A549 (cell line): ENCODE measurements at places on chromosomes 6 and 20. TPM values are rescaled to one million over a fixed set of nuclear protein-coding genes. Genes with fewer than 3 reads are reported as not detected.

RIMS1 gene
- not detected in 3 replicates for polyA plus RNA-seq

RAD21L1 gene
- not detected in 3 replicates for polyA plus RNA-seq

HAO1 gene
- not detected in 3 replicates for polyA plus RNA-seq

EYA2 gene
- 4.2 to 5.3 TPM (median 4.5 TPM) in 3 replicates for polyA plus RNA-seq

TBC1D20 gene
- 24.5 to 28.0 TPM (median 27.7 TPM) in 3 replicates for polyA plus RNA-seq

BEND3 gene
- polyA plus RNA-seq, result 2.3 to 2.7 TPM (median 2.4 TPM) in 3 replicates

MANEA gene
- polyA plus RNA-seq, result 3.8 to 4.6 TPM (median 4.0 TPM) in 3 replicates

ATXN1 gene
- 2.2 to 3.1 TPM (median 2.9 TPM) in 3 replicates for polyA plus RNA-seq

- DNase-seq, result no peak
Observed at GRCh38 chr6:98847779-98848538, 13.6 kb downstream of the POU3F2 start.

- DNase-seq, result no peak
Observed at GRCh38 chr6:101434601-101435000, 41.1 kb downstream of the GRIK2 start.

DNA sequence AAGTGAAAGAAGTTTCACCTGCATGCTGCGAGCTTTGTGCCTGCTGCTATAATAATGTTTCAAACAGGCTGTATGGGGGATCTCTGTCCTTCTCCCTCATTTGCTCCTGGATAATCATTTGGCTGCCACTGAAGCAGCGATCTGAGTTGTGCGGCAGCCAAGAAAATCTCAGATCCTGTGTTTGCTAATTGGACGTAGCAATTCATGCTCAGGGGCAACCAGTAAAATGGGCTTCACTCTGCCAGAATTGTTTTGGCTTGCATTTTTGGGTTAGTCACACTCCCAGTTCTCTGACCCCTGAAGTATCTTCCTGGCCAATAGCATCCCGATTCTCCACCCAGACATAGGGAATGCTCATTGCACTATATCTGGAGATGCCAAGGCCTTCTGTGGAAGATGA lies 13.7 kb upstream of the STXBP5 start:
- DNase-seq, result no peak

- peak; percentile 32 for DNase-seq
Observed at GRCh38 chr6:10412461-10413261, 2.2 kb downstream of the TFAP2A start.

GRCh38 chr6:17497535-17498095 lies 102.5 kb upstream of the FAM8A1 start:
- no peak for DNase-seq

DNA sequence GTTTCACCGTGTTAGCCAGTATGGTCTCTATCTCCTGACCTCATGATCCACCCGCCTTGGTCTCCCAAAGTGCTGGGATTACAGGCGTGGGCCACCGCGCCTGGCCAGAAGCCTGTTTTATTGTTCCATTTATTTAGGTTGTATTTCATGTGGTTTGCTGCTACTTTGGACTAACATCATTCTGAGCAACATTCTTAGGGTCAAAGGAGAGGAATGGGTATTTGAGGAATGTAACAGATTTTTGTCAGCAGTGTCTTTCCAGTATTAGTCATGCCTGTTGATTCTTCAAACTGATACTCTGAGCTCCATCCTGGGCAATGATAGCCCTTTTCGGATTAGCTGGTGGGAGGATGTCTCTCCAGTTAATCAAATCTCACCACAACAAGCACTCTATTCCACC lies 213.0 kb upstream of the CITED2 start:
- no peak for DNase-seq

DNA sequence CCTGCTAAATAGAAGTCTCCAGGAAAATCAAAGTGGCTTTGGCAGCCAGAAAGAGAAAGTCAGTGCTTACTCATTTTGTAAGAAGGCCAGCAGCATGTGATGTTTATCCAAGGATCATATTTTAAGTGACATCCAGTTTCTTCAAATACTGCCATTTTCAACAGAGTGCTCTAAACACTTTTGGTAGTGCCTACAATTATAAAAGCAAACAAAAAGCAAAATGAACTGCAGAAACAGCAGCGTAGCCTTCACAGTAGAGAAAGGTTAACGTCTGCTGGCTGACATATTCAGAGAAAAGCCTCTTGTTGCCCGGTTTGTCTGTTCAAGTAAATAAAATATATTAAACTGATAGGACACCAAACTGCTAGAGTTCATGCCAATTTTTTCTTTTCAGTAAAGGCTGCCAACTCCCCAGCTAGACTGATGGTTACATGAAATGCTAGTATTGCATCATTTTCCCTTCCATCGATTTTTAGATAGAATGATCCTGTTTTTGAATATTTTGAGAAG lies 705.7 kb upstream of the SLC35B3 start:
- DNase-seq, result no peak

DNA sequence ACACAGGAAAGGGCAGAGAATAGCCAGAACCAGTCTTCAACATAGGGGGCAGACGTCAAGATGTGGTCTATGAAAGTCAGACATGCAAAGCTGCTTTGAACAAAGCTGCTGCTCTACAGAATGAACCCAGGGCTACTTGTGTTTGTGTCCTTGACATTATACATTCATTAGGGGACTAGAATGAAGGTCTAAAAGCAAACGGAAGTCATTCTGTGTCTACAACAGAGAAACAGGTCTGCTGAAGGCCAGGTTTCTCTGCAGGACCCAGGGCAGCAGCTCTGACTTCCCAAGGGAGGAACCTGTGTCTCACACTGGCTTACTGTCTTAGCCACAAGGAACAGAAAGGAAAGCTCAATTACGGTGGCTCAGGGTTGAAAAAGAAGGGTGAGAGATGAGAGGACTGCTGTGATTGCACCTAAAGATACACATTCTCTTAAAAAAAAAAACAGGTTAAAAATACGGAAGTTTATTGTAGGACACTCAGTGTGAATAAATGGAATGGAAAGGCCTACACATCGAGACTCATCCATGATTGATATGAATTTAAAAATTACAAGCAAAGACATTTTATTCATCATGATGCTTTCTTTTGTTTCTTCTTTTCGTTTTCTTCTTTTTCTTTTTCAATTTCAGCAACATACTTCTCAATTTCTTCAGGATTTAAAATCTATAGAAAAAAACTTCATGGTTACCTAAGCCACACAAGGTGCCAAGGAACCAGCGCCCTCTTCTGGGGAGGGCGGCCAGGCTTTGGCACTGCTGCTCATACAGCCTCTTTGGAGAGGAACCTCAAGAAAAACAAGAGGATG lies 6.7 kb downstream of the PSMA7 start:
- peak; percentile 73 for DNase-seq

GRCh38 chr6:109455437-109456110 lies at the start of gene MICAL1:
TSS of gene MICAL1 (minus strand) at chr6:109455772. CDS start at chr6:109454196, 1,576 bp downstream.
- DNase-seq, result peak; percentile 33

DNA sequence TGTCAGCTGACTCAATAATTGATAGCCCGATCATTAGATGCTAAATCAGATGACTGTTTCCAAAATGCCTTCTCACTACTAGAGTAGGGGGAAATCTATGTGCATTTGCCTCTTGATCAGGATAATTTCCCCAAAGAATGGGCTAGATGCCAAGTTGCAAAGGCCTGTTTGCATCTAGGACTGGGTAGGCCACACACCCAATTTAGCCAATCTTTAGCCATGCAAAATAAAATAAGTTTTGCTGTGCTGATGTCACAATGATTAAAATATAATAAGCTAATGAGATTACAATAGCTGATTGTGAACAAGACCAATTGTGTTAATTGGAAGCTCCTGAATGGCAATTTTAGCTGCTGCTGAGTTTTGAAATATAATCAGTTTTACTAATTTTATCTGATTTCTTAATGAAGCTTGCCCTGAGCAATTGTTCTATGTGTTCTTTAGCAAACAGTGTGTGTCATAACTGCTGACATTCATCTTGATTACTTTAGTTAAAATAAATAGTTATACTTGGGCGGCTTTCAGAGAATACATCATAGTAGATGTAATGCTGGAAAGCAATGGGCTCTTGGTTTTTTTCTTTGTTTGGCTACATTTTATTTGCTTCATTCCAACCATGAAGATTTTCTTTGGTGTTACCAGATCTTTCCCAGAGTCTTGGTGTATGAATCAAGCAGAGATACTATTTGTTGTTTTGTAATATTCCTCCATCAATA lies 973.2 kb upstream of the SLC35B3 start:
- DNase-seq, result no peak

- DNase-seq, result no peak
Observed at GRCh38 chr20:18020931-18021330, 36.8 kb downstream of the OVOL2 start.

- DNase-seq, result no peak
Observed at GRCh38 chr6:40520678-40521077, 66.5 kb downstream of the LRFN2 start.

DNA sequence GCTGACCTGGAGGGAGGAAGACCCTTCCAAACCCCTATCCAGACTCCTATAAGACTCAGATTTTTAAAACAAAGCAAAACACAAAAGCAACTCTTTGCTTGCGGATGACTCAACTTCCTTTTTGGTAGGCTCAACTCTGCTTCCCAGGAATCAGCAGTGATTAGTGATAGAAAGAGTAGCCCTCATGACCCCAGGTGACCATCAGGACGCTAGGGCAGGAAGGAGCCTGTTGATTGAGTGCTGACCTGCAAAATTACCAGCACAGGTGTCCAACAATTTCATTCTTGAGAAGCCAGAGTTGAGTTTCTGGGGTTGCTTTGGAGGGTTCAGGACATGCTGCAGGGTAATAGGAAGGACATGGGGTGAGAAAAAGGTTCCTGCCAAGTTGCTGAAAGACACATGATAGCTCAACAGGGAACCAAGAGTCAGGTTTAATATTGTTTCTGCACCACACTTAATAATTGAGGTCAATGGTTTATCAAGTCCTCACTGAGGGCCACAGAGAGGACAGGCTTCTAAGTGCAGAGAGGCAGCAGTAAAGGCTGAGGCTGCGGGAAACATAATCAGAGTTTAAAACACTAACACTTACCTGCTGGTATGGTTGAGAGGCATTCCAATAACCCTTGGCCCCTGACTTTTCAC lies 67.4 kb upstream of the BMP2 start:
- no peak for DNase-seq

DNA sequence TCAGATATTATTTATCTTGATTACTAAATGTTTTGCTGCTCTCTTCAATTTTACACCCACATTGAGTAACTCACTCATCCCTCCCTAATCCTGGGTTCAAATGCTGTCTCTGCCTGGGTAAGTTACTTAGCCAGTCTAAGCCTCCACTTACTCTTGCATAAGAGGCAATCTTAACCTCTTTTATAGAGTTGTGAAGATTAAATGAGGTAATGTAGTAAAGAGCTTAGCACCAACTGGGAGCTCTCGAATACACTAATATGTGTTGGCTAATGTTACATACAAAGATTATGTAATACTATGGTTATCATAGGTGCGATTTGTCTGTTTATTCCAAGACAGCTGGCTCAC lies 134.4 kb upstream of the STMND1 start:
- no peak for DNase-seq

DNA sequence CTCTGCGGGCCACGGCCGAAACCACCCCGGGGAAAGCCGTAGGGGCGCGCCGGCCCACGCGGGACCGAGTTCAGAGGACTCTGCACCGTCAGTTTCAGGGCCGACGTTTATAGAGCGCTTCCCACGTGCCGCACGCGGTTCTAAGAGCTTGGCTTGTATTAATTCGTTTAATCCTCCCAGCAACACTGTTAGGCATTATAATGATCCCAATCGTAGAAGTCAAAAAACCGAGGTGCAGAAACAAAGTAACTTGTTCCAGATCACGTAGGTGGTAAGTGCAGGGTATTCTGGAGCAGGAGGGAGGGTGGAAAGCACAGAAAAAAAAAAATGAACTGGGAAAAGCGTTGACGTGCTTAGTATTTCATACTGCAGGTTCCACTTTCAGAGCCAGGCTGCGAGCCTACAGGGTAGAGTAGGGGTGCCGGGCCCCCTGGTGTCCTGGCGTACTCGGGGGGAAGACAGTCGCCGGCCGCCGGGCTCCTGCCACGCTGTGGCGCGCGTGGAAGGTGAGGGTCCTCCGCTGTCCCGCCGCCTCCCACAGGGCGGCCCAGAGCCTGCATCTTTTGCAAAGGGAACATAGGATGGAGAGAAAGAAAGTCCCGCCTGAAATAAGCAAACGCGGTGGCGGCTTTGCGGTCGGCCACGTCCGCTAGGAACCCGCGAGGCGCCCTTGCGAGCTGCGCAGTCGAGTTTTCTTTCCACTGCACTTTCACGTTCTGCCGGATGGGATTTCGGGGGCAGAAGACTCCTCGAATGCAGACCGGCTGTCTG lies 10.2 kb upstream of the FOXF2 start:
- DNase-seq, result no peak

DNA sequence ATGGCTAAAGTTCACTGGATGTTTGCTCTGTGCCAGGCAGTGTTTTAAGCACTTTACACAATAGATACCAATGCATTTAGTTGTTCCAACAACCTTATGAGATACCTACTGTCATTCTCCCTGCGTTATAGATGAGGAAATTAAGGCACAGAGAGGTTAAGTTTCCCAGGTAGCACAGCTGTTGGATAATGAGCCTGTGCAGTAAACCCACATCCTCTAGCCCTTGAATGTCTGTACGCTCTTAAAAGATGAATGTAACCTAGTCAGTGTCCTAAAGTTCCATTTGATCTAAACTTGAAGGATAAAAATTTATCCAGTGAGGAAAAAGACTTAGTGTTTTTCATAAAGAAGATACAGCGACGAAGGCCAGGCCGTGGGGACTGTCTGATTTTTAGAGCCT lies 28.0 kb downstream of the HFE start:
- no peak for DNase-seq

- DNase-seq, result no peak
Observed at GRCh38 chr6:105894556-105894955, 191.6 kb upstream of the PRDM1 start.

GRCh38 chr6:105890521-105891244 lies 195.5 kb upstream of the PRDM1 start:
- DNase-seq, result no peak

DNA sequence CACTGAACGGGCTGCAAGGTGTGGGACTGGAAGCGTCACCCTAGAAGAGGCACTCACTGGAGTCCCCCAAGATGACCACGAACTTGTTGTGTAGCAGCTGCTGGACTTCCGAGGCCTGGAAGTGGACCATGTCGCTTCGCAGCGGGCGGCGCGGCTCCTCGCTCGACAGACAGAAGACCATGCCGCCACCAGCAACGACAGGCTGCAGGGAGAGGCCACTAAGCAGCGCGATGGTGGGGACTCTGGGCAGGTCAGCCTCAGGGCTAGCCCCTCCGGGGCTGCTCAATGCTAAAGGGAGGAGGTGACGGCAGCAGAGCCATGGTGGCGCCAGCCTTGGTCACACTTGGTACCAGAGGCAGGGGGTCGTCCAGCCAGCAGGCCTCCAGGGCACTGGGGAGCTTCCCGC lies 720 bp downstream of the PCED1A start:
- DNase-seq, result no peak

- no peak for DNase-seq
Observed at GRCh38 chr20:3380228-3381070, 27.0 kb downstream of the DNAAF9 start.

DNA sequence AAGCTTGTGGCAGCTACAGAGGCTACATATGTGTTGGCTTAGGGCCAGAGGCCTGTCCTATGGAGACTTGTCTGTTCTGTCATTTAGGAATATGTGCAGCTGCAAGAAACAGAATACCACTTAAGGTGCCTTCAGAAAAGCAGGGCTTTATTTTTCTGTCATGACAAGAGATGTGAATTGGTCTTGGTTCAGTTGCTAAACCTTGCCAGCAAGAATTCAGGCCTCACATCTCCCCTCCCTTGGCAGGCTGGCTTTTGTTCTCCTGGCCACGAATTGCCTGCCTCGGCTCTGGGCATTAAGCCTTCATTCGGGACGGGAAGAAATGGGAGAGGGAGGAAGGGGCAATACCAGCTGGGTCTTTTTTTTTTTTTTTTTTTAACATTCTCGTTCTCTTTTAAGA lies 82.4 kb upstream of the TGM3 start:
- DNase-seq, result no peak
